ENCODE measurements at places on chromosomes 13 and 19.
A peak's percentile ranks its signal among the peaks of the same experiment; 100 is the strongest.

DNA sequence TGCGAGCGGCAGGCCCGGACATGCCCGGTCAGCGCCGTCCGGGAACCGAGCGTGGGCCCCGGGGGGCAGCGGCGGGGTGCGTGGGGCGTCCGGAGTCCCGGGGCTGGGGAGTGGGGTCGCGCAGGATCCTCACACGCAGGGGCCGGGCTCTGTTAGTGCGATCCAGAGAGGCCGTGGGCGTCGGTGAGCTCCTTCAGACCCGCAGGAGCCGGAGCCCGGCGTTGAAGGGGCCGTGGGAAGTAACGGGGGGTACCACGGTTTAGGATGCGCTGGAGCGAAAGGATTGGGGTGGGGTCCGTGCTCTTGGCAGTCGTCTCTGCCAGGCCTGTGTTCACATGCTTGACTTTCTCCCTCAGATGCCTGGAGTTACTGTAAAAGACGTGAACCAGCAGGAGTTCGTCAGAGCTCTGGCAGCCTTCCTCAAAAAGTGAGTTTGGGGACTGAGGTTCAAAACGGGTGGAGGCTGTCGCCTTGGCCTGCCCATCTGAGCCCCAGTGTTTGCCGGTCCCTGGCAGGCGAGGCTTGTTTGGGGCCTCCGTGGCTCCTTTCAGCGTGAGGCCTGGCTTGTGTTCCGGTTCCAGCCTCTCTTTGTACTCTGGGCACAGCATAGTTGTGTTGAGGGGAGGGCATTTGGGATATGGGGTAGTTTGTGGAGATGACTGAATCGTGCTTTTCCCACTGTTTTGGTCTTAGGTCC is 512 bp downstream of the RPS19 start:
- peak; percentile 61 for DNase-seq

DNA sequence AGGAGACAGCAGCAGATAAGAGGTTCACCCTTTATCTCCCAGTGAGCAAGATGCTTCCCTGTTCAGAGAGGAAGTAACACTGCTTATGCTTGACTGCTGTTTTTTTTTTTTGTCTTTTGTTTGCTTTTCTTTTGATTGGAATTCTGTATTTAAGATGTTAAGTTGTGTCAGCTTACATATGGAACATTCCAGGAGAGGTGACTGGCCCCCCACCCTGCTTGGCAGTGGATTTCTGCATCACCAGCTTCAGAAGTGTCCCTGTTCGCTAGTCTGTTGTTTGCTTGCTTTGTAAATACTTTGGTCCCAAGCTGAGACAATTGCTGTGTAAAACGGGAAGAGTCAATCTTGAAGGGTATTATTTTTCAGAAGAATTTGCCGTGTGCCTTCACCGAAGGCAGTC is 43.0 kb downstream of the IFT88 start:
- no peak for DNase-seq

GRCh38 chr13:97316390-97316789 is 94.3 kb downstream of the MBNL2 start:
- no peak for DNase-seq

DNA sequence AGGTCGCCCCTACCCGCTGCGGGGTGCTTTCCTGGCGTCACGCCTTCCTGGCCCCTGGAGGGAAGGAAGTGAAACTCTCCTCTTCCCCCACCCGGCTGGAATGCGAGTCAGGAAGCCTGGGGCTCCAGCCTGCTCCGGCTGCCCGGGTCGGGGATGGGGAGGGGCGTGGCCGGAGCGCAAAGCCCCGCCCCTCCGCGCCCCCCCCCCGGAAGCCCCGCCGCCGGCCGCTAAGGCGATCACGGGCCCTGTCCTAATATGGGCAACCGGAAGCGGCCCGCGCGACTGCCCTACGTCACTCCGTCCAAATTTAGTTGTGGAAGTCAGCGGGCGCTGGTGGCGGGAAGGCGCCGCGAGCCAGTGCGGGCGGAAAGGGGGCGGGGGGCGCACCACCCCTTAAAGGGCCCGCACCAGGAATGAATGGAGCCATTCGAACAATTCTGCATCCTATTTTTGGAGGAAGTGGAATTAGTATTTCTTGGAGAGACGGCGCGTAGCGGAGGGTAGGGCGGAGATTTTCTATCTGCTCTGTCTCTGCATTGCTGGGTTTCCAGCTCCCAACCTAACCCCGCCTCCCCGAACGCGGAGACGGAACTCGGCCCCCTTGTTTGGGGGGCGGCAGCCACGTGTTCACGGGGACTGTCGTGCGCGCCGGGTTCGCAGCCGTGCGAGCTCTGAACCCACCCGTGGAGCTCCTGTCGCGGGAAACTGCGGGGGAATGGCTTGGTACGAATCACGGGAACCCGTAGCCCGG is 1.6 kb downstream of the IER2 start:
- DNase-seq: peak; percentile 98

DNA sequence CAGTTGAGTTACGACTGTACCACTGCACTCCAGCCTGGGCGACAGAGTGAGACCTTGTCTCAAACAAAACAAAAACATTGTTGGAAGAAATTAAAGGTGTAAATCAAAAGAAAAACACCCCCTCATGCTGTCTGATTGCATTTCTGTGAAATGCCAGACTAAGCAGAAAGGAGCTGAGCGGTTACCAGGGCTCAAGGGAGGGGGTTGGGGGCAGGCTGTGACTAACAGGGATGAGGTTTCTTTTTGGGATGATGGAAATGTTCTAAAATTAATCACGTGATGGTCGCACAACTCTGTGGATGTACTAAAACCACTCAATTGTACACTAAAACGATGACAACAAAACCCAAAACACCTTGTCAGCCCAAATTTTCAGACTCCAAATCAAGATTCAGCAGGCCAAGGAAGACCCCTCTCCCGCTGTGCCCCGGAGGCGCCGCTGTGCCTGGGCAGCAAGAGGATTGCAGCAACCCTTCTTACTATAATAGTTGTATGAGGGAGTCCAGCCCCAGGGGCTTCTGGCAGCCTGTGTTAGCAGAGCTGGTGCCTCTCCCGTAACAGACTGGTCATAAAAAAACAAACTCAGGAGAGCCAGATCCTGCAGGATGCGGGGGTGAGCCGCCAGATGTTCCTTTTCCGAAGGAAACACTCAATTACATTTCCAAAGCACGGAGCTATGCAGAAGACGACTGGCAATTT is 20.9 kb downstream of the CAPS start:
- DNase-seq: no peak

DNA sequence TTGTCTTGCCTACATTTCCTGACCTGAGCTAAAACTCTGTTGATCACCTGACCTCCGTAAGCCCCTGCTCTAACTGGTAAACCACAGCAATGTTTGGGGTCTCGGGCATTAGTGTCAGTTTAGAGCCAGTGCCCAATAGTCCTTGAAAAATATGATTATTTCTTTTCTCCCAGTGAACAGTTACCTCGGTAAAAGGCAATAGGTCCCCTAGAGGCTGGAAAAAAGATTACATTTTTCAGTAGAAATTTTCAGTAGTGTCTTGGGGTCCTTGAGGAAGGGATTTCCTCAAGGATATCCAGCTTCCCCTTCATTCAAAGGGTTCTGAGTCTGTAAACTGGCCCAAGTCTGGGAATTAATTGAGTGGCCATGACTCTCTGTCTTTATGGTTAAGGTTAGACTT is 177.5 kb downstream of the SLC7A1 start:
- DNase-seq: peak; percentile 45

GRCh38 chr19:55247621-55248099 is 11.2 kb downstream of the PPP6R1 start:
- no peak for DNase-seq

DNA sequence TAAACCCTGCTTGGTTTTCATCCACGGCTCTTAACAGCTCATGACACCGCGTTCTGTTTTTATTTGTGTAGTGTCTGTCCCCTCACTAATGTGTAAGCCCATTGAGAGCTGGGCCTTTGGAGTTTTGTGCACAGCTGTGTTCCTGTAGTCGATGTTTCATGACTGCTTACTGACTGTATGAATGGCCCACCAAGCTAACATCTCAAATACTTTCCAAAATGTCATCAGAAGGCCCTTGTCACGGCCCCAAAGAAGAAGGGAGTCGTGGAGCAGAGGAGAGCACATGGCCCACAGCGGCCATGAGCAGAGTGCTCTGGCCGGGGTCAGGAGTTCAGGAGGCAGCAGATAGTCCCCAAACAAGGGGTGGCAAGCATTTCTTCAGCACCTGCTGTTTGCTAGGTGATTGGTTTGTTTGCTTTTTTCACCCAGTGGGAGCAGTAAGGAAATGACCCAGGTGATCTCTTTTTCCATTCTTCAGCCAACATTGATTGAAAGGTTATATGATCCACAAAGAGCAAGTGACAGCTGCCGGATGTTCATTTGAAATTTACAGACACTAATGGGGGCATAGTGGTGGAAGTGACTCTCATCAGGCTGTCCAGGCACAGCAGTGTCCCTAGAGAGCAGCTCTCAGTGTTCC is 315.2 kb downstream of the ATP8A2 start:
- DNase-seq: no peak

DNA sequence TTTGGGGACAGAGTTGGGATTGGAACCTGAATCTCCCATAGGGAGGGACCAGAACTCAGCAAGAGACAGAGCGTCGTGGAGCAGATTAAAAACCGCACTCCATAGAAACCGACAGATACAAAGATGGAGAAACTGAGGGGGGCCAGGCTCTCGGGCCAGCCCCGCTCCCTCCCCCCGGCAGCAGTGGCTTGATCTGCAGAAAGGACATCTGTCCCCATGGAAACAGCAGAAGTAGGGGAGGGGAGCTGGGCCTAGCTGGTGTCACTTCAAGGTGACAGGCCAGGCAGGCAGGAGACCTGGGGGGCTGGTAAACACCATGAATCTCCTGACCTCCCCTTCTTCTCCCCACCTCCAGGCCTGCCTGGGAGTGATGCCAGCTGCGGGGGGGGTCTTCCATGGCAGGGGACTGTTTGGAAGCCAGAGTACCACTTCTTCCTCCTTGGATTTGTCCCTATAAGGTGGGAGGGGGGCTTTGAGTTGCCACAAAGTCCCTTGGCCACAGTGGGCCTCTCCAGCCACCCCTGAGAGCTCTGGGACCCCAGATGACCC is 10.9 kb downstream of the TMIGD2 start:
- peak; percentile 35 for DNase-seq

DNA sequence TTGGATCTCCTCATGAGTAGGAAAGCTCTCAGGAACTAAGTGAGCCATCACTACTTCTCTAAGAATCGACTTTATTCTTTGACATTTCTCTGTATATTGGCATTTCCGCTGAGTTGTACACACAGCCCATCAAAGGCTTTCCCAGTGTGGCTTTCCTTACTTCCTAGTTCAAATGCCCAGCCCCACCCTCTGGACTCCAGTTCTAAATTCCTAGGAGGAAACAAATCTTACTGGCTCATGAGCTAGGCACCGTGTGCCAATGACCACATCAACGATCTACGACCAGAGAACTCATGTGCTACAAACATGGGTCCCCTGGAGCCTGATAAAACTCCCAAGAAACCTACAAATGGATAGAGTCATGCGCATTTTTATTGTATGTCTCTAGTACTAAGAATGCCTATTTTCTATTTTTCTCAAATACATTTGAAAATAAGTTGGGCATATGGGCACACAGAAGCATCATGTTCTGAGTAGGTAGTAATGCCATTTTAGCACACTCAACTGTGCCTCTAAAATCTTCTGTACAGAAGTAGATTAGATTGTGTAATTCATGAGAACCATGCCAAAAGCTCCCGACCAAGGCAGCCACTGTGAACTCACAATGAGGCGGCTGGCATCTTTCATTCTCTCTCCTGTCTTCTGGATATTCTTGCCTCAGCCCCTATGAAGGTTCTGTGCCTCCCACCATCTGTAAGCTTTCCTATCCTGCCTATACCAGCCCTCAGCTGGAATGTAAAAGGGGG is 10.5 kb upstream of the RAP2A start:
- DNase-seq: peak; percentile 23

DNA sequence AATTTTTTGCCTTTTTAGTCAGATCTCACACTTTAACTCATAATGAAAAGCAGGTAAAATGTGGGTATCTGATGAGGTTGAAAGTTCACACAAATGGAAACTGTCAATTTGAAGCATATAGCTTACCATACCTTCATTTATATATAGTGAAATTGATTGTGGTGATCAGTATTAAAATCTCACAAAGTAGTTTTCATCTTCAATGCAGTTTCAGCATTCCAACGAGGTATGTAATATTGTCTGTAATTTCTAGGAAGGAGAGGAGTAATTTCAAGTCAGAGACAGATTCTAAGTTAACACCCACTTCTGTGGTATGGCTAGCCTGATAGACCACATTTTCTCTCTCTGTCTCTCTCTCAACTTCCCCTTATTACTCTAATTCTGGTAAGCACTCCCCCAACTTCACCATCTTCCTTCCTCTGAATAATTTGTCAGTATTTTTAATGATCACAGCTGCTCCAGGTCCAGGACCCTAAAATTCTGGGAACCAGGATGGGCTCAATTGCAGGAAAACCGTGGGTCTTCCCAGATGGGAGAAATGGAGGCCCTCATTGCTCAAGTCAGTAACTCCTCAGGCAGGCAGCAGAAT is 455.7 kb downstream of the FGF9 start:
- no peak for DNase-seq

- peak; percentile 92 for DNase-seq
Measured at GRCh38 chr19:48967346-48968178, 2.5 kb downstream of the FTL start.

DNA sequence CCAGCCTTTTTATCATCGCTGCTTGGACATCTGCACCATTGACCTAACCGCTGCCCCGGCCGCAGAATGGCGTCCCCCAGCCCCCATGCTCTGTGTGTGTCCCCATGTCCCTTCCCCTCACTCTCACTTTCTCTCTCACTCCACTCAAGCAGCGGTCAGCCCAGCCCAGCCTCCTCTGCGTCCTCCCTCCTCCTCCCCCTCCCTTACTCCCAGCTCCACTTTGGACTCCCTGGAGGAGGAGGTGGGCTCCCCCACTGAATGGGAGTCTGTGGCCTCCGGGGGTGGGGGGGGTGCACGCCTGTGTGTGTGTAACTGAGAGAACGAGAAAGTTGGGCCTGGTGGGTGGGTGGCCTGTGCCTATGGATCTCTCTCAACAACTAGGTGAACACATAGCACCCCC is 2.2 kb downstream of the MAP2K7 start:
- no peak for DNase-seq

DNA sequence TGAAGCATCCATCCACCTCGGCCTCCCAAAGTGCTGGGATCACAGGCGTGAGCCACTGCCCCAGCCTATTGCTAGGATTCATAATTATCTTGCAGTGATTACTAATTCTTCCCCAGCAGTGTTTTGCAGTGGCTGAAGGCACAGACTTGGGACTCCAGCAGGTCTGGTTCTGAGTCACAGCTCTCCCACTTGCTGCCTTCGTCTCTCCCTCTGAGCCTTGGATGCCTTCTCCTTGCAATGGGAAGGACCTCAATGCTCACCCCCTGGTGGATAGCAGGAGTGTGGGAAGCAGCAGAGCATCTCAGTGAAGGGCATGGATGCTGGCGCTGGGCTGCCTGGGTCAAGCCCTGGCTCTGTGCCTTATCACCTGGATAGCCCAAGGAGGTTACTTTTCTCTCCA is 37.6 kb upstream of the SHKBP1 start:
- DNase-seq: peak; percentile 35

GRCh38 chr19:5293612-5294378 is 46.8 kb downstream of the PTPRS start:
- no peak for DNase-seq

GRCh38 chr19:49359851-49360820 is 2.1 kb downstream of the TEAD2 start:
- DNase-seq: no peak
